ENCODE measurements at places on chromosomes 16 and 17.
A peak's percentile ranks its signal among the peaks of the same experiment; 100 is the strongest.

DNA sequence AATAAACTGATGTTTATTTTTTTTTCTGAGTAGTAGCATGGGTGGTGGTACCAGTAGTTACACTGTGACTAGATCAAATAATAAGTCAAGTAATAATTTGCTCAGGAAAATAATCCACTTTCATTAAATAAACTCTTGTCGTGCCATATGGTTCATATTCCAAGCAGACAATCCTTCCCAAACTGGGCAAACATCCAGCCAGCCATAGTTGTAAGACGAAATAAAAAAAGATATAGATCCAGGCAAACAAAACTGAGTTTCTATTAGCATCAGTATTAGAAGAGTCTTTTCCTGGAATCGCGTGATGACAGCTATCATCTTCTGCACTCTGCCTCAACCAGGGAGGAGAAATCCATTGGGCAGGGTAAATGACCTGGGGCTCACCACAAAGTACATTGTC is 508.4 kb upstream of the GOT2 start:
- no peak for DNase-seq

GRCh38 chr17:11981862-11982261 is 15.4 kb downstream of the ZNF18 start:
- DNase-seq: no peak

DNA sequence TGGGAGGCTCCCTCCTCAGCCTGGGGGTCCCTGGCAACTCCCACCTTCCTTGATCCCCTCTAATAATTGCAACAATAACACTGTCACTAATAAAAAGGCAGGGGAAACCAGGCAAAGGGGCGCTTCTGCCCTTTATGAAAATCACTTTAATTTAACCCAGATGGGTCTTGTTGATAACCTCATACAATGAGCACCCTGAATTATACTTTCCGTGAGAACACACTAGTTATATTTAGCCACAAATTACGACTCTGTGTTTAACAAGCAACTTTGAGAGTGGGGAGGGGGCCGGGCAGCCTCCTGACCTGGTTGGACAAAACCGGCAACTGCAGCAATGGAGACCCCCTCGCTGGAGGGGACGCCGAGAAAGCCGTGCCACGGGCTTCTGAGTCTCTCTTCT is 5.7 kb upstream of the BAHCC1 start:
- no peak for DNase-seq

DNA sequence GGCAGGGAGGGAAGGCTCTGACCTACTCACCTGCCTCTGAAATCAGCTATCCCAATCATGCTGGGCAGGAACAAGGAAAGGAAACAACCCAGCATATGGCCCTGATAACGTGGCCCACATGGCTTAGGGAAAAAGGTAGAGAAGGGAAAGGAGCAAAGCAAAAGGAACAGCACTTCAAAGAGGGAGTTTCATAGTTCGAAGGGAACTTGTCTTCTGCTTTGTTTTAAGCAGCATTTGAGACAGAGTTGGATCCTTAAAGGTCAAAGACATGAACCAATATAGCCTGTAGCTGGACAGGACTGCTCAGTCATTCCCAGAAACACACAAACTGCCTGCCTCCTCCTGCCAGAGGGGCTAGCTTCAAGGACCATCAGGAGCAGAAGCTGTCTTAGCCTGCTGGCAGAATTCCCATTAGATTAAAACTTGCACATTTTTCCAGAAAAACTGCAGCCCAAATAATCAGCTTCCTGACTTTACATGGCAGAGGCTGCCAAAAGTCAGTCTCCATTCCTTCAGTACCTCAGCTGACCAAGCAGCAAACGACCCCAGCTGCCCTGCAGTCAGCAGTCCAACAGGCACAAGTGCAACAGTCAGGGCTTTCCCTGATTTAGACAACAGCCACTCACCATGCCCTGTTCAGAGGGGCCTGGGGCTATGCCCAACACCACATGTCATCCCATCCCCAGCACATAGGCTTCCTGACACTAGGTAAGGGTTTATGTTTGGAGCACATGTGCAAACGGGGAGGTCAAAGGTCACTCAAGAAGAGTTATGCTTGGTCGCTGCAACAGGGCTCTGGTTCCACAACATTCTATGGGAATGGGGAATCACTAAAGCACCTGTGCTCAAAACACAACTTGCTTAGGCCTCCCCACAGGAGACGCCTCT is 32.5 kb downstream of the RANBP10 start:
- DNase-seq: no peak

- DNase-seq: no peak
Measured at GRCh38 chr16:67036323-67036741, 7.4 kb downstream of the CBFB start.

GRCh38 chr16:86259499-86259898 is 250.8 kb upstream of the FOXF1 start:
- no peak for DNase-seq

DNA sequence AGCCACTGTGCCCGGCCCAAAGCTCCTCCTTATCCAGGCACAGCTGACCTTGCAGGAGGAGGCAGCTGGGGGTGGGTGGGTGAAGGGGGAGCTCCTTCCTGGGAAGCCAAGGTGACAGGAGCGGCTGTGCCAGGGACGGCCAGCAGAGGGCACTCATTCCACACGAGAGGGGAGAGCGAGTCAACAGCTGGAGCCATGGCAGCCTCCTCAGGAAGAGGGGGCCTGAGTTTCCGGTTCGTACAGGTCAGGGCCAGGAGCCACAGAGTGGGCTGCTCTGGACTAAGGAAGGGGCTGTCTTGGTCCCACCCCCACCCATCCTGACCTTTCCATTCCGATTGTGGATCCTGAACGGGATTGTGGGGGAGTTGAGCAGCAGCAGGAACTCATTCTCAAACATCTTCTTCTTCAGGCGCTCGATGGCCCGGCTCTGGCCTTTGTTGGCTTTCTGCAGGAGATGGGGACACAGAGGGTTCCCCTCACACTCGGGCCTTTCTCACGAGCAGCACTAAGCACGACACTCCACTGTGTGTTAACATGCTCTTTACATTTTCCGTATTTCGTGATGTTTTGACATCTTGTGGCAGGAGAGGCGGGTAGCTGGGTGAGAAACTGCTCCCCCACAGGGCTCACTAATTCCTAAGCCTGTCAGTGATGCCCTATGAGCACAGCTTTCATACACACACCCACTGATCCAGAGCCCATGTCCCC is 61.6 kb downstream of the TIMM22 start:
- DNase-seq: no peak

DNA sequence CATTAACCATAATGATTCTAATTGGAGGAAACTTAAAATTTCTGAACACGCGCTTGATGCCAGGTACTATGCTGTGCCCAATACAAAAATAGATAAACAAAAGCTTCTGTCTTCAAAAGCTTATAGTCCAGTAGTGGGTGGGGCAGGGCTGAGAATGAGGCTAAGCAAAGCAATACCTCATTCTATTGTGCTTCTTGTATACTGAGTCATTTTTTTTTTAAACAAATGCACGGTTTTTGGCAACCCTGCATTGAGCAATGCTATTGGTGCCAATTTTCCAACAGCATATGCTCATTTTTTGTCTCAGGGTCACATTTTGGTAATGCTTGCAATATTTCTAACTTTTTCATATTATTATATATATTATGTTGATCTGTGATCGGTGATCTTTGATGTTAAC is 34.7 kb upstream of the HNF1B start:
- no peak for DNase-seq

- no peak for DNase-seq
Measured at GRCh38 chr17:42618442-42619150, 9.1 kb downstream of the TUBG1 start.

DNA sequence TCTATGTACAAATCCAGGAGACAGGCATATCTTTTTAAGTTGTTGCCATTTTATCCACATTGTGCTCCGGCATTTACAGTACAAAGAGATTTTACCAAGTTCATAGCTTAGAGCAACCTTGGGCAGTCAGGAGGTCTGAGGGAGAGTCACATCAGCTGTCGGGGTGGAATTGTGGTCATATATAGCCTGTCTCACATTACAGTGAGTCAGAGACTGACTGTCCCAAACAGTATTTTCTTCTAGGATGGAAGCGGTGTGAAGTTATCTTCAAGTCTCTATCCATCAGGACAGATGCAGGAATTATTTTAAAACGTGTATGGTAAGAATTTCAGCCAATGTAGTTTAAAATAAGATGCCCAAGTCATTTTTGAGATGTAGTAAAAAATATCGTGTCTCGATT is 53.0 kb downstream of the GPRC5B start:
- no peak for DNase-seq

GRCh38 chr16:81261049-81261648 is 22.7 kb downstream of the BCO1 start:
- no peak for DNase-seq

- no peak for DNase-seq
Measured at GRCh38 chr16:19288872-19289799, 3.6 kb downstream of the CLEC19A start.

DNA sequence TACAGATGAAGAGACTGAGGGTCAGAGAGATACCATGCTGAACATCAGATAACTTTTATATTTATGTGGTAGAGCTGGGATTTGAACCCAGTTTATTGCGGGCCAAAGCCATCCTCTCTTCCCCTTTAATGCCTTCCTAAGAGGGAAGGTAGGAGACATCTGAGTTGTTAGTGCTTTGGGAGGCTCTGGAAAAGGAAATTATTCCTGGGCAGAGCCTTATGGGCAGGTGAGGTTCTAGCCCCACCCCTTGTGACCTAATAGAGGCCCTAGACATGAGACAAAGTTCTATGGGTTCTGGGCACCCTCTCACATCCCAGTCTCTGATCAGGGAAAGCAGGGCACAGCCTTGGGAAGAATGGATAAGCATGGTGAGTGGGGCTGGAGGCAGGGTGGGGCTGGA is at the start of gene C17orf50:
Gene C17orf50 (plus strand): TSS at position 301 of the 400 bp plus-strand sequence. CDS start 55 bp downstream, at position 356.
- DNase-seq: no peak

GRCh38 chr16:77599793-77600415 is 122.4 kb upstream of the NUDT7 start:
- no peak for DNase-seq

DNA sequence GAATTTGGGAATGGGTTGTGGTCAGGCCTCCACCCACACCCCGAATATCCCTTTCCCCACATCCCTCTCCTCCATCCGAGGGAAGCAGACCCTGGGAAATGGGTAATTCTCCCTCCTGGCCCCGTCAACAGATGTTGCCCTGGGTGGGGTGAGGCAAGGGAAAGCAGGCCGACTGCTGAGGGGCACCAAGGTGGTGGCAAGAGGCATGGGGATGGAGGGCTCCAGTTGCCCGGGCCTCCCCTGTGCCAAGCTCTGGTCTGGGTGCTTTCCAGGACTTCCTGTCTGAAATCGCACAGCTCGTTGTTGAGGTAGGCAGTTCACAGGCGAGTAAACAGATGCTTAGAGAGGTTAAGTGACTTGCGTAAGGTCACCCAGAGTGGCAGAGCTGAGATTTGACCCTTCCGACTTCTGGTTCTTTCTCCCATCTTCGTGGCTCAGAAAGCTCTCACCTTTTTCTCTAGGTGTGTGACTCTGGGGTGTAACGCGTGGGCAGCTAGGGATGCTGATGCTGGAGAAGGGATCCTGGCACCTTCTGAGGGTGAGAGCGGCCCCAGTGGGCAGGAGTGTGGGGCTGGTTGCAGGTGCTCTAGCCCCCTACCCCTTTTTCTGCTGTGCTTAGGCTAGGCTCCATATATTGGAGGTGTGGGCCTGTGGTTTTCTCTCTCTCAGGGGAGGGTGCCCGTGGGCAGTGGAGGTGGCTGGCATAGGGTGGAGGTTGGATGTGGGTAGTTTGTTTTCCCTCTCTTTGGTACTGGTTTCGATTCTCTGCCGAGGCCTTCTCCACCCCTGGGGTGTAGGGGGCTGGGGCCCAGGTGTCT is 17.2 kb downstream of the RARA start:
- DNase-seq: peak; percentile 61

GRCh38 chr17:17845046-17845775 is 8.4 kb upstream of the SREBF1 start:
- no peak for DNase-seq

- DNase-seq: no peak
Measured at GRCh38 chr17:77383613-77384608, 243.1 kb downstream of the SEC14L1 start.

GRCh38 chr16:25264597-25264996 is 7.0 kb upstream of the ZKSCAN2 start:
- DNase-seq: no peak

DNA sequence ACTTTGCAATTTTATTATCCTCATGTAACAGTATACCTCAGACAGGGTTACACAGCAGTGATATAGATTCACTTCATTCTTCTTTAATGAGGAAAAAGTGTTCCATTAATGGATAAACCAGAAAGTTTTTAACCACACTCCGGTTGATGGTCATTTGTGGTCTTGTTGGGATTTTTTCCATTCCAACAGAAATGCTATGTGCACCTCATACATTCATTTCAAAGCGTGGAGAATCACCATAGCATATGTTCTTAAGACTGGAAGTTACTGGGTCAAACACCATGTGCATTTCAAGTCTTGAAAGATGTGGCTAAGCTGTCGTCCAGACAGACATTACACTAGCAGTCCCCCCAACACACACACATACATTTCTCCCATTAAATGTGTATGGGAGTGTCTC is 245.8 kb upstream of the CDH5 start:
- DNase-seq: no peak

DNA sequence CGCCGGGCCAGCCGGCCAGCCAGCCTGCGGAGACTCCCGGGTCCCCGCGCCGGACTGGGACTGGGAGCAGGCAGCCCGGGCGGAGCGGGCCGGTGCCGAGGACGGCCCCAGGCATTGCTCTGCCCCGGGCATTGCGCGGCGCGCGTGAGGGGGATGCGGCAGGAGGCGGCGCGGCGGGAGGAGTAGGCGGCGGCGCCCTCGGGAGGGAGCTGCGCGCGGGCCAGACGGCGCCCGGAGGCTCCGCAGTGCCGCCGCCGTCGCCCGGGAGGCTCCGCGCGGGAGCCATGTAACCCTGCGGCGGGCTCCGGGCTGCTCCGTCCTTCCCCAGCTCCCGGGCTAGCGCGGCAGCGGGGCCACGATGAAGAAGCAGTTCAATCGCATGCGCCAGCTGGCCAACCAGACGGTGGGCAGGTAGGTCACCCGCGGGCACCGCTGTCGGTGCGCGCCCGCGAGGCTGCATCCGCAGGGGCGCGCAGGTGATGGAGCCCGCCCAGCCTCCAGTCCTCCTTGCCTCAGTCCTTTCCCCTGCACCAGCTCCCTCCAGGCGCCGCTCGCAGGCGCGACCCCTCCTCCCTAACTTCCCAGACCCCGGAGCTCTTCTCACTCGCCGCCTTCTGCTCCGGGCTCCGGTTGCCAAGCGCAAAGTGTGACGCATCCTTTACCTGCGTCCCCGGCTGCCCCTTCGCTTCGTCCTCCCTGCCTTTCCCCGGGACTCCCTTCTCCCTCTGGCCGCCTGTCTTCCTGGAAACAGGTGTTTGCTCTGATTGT is at the start of gene ARHGAP44:
Gene ARHGAP44 (plus strand): TSS at position 18 of the 768 bp plus-strand sequence. CDS start 341 bp downstream, at position 359.
- DNase-seq: no peak

GRCh38 chr16:1637526-1637925 is 25.4 kb downstream of the CRAMP1 start:
- DNase-seq: no peak

GRCh38 chr16:71895679-71896365 is 491 bp downstream of the IST1 start:
- peak; percentile 12 for DNase-seq

GRCh38 chr17:56231693-56232092 is 78.4 kb downstream of the ANKFN1 start:
- no peak for DNase-seq

- DNase-seq: no peak
Measured at GRCh38 chr16:89112377-89113151, 18.9 kb downstream of the ACSF3 start.
